ENCODE measurements at places on chromosomes 16 and 17. TPM values are rescaled to one million over a fixed set of nuclear protein-coding genes. Genes with fewer than 3 reads are reported as not detected.

GAS2L2 gene
- total RNA-seq, result under 0.01 TPM

MT1F gene
- 1.6 TPM for total RNA-seq

INCA1 gene
- total RNA-seq, result 0.53 TPM

SRSF1 gene
- total RNA-seq, result 392 TPM

PMFBP1 gene
- total RNA-seq, result 0.53 TPM

TBX6 gene
- total RNA-seq, result 0.26 TPM
